CD4-positive, CD25-positive, alpha-beta regulatory T cell (primary cell): ENCODE measurements at places on chromosomes 5 and 9. TPM values are rescaled to one million over a fixed set of nuclear protein-coding genes. Genes with fewer than 3 reads are reported as not detected.

The CDKN2A gene
- 9.6 TPM for polyA plus RNA-seq

The PKN3 gene
- polyA plus RNA-seq: 0.70 TPM

The LRRC19 gene
- polyA plus RNA-seq: not detected

The GPRIN1 gene
- 0.87 TPM for polyA plus RNA-seq

The ANKRD33B gene
- polyA plus RNA-seq: 0.25 TPM

The BTNL8 gene
- 0.33 TPM for polyA plus RNA-seq

The MLANA gene
- 0.14 TPM for polyA plus RNA-seq
